ENCODE measurements at places on chromosomes 2 and 18. TPM values are rescaled to one million over a fixed set of nuclear protein-coding genes. Genes with fewer than 3 reads are reported as not detected.

The MC5R gene
- polyA plus RNA-seq, result not detected

The KCNS3 gene
- polyA plus RNA-seq, result 0.98 TPM

The DYSF gene
- not detected for polyA plus RNA-seq

The CTAGE1 gene
- polyA plus RNA-seq, result not detected

The HOXD3 gene
- not detected for polyA plus RNA-seq

The UGT1A7 gene
- polyA plus RNA-seq, result not detected

The ARMC9 gene
- polyA plus RNA-seq, result 10.5 TPM

The CROCC2 gene
- not detected for polyA plus RNA-seq

The ZC3H6 gene
- polyA plus RNA-seq, result 12.7 TPM

The KCNG2 gene
- polyA plus RNA-seq, result not detected

The STRADB gene
- polyA plus RNA-seq, result 26.3 TPM

The SERPINB4 gene
- polyA plus RNA-seq, result not detected

The AGBL5 gene
- 2.3 TPM for polyA plus RNA-seq

The GCG gene
- not detected for polyA plus RNA-seq

The TMEM247 gene
- polyA plus RNA-seq, result not detected

The NT5C1B gene
- polyA plus RNA-seq, result not detected

The BOLL gene
- polyA plus RNA-seq, result 1.8 TPM

The DAPL1 gene
- 7.3 TPM for polyA plus RNA-seq

The MGAT5 gene
- 23.8 TPM for polyA plus RNA-seq

The PAX3 gene
- 8.8 TPM for polyA plus RNA-seq
